Karpas-422 (cell line): ENCODE measurements at places on chromosomes 5 and 9. TPM values are rescaled to one million over a fixed set of nuclear protein-coding genes. Genes with fewer than 3 reads are reported as not detected.

The OR1J2 gene
- not detected in 2 replicates for total RNA-seq

GRCh38 chr5:151026679-151027078 is 6.3 kb downstream of the GPX3 start:
- no peak for DNase-seq

DNA sequence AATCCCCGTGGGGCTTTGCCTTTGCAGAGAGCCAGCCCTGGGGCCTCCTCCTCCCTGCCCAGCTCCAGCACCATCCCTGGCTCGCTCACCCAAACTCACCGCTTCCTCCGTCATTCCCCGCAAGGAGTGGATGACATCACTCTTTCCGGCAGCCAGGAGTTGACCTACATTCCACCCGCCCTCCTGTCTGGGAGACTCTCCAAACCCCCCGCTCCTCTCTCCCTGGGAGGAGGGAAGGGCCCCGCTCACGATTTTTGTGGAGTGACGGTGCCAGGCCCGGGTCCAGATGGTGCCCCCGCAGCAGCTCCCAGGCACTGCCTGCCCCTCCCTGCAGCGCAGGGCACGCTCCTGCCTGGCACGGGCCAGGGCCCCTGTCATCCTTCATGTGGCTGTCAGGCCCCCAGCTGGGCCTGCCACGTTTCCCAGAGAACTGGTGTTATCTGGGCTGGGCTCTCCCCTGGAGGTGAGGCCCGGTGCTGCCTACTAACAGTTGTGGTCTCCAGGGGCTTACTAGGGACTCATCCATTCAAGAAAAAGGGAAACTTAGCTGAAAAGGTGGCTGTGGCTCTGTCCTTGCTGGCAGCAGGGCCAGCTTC is 52.3 kb downstream of the NTNG2 start:
- DNase-seq: no peak

DNA sequence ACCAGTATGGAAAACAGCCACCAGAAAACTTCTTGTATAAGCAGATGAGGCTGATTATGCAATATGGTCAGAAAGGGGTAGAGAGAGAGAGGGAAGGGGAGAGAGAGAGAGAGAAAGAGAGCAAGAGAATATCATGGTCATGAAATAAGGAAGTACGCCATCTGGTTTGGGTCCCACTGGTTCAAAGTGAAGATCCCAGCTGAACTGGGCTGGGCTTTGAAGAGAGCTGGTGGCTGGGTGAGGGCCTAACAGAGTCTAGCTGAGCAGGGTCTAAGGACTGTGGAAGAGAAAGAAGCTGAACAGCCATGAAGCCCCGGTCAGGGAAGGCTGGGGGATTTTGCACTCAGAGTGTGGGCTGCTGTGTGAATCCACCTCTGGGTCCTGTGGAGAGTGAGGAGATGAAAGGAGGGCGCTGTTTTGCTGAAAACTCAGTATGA is 14.6 kb downstream of the TRIM14 start:
- DNase-seq: peak; percentile 89

- peak; percentile 56 for DNase-seq
These were observed 2.8 kb downstream of the TENT4A start for GRCh38 chr5:6715758-6716628.

DNA sequence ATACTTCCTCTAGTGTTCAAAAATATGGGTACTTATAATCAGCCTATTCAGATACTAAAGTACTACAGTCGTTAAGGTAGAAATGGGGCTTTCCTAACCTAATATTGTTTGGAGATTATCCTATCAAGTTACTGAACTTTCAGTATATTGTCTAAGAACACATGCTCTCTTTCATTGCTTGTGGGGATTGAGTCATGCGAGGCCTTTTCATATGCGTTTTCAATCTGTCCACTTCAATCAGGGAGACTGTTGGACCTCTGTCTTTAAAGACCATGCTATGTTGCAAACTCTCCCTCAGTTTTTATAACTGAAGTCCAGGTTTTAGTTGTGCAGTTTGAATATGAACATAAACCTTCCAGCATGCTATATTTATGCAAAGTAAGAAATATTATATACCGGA is 15.0 kb downstream of the PRR16 start:
- no peak for DNase-seq

DNA sequence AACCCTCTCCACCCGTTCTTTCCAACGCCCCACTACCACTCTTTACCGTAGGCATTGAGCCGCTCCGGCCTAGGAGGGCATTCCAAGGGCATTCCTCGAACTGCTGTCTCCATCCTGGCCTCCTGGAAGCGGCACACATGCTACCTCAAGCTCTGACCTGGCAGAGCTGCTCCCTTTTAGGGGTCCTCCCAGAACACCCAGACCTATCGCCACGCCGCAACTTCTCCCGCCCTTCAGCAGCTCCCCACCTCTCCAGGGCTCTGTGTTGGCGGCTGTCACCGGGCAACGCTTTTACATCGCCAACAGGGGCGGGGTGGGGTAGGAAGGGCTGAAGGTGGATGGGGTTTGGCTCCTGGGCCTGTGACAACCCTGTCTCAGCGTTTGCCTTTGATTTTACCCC is 4.6 kb upstream of the MYORG start:
- DNase-seq: peak; percentile 58

GRCh38 chr9:110143485-110143884 is 64.5 kb downstream of the C9orf152 start:
- peak; percentile 83 for DNase-seq

DNA sequence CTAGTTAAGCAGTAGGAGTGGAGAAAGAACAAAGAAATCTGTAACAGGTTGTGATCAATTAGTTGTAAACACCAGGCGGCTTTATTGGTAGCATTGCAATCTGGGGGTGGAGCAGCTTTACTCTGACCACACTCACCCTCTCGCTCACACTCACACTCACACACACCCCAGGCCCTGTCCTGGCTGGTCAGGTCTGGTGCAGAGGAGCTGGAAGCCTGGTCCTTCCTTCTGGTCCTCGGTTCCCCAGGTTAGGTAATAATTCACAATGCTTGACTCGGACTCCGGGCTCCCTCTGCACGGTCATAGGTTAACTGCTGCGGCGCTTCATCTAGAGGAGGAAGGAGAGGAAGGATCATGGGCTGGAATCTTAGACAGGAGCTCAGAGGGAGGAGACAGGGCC is 1.6 kb downstream of the CCL19 start:
- DNase-seq: no peak

- no peak for DNase-seq
These were observed 217.6 kb downstream of the NDUFS4 start for GRCh38 chr5:53777864-53778618.

- no peak for DNase-seq
These were observed 126.9 kb downstream of the RGS3 start for GRCh38 chr9:113590389-113590788.

The FOXD4L3 gene
- total RNA-seq: 0.22 TPM in 1 of 2 replicates, not detected in the other

The RLN2 gene
- not detected in 2 replicates for total RNA-seq

- DNase-seq: no peak
These were observed 400.8 kb upstream of the PIK3R1 start for GRCh38 chr5:67814569-67815311.

The LOX gene
- not detected in 2 replicates for total RNA-seq

DNA sequence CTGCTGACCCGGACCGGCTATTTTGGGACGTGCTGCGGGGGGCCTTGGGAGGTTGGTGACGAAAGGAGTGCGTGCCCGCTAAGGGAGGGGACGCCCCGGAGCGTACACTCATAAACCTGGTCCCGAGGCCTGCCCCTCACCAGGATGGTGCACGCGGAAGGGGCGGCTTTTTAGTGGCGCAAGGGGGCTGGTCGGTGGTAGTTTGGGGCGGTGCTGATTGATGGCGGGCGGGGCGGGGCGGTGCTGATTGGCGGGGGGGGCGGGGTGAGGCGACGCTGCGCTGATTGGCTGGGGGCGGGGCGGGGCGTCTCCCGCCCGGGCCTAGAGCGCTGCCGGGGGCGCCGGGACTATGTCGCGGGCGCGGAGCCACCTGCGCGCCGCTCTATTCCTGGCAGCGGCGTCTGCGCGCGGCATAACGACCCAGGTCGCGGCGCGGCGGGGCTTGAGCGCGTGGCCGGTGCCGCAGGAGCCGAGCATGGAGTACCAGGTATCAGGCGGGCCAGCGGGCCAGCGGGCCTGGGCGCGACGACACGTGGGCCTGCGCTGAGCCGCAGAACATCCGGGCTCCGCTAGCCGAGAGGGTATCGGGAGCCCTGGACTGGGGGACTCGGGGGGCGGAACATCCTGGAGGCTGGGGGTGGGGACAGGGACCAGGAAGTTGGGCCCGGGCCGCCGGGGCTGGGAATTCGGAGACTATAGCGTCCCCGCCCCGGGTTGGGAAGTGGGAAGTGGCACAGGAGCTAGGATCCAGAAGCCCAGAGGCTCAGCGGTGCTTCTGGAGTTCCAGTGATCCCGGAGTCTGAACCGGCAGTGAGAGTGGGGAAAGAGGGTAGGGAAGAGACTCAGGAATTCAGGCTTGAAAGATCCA is at the start of gene FPGS:
Gene FPGS (plus strand): TSS at position 307 of the 868 bp plus-strand sequence. CDS start 43 bp downstream, at position 350.
- peak; percentile 95 for DNase-seq

GRCh38 chr9:105154723-105155191 is 89.7 kb upstream of the SLC44A1 start:
- no peak for DNase-seq

- no peak for DNase-seq
These were observed 309.6 kb upstream of the RFX3 start for GRCh38 chr9:3835393-3835792.

- peak; percentile 56 for DNase-seq
These were observed 14.3 kb upstream of the TIFAB start for GRCh38 chr5:135466178-135467050.

The CSF1R gene
- not detected in 2 replicates for total RNA-seq

- DNase-seq: peak; percentile 87
These were observed 316.6 kb downstream of the AGTPBP1 start for GRCh38 chr9:85425153-85425611.

The CDKN2B gene
- 2.0 and 4.3 TPM in 2 replicates for total RNA-seq

- DNase-seq: no peak
These were observed 59.1 kb upstream of the ENTREP1 start for GRCh38 chr9:69265891-69266290.

DNA sequence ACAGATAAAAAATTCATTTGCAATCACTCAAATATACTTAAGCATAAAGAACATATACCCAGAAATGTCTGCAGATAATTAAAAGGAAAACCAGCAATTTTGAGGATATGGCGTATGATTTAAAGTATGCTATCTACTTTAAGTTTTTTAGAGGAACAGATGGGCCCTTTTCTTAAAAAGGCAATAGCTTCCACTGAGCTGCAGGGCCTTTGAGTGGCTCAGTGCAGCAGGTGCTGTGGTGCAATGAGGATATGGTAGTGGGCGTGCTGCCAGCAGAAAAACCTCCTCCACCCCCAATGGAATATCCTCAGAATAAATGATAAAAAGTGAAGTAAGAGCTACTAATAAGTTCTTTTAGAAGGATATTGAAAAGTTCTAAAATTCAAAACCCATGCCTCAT is 814.5 kb downstream of the MTRR start:
- DNase-seq: no peak

The ACER2 gene
- total RNA-seq: 0.87 and 1.1 TPM in 2 replicates

The ABO gene
- total RNA-seq: not detected in 2 replicates

- DNase-seq: no peak
These were observed 111.5 kb upstream of the ZNF366 start for GRCh38 chr5:72618708-72619107.

GRCh38 chr9:71036501-71036900 is 84.9 kb downstream of the TRPM3 start:
- DNase-seq: no peak

DNA sequence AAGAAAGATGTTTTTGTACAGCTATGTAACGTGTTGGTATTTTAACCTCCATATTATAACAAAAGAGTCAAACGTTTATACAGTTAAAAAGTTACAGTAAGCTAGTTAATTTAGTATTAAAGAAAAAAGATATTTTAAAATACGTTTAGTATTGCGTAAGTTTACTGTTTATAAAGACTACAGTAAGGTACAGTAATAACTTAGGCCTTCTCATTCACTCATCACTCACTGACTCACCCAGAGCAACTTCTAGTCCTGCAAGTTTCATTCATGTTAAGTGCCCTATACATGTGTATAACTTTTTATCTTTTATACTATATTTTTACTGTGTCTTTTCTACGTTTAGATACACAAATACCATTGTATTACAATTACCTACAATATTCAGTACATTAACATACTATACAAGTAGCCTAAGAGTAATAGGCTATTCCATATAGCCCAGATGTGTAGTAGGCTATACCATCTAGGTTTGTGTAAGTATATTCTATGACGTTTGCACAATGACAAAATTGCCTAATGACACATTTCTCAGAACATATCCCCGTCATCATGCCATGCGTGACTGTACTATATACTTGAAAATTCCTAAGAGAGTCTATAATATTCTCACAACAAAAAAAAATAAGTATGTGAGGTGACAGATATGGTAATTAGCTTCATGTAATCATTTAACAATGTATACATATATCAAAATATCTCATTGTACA is 33.8 kb downstream of the ERP44 start:
- no peak for DNase-seq

DNA sequence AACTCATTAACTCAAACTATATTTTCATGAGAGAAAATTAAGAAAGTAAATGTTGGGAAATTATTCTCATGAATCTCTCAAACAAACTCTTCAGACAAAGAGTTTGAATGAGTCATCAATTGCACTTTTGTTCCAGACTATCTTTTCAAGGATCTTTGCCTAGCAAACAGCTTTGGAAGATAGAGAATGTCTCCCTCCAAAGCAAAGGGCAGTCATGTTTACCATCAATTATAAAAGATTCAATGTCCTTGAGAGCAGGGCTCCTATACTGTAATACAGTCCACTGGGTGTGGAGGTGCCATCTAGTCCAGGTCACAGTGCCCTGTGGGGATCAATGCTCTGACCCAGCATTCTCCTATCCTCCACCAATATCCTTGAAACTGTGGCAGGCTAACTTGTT is 1429.3 kb downstream of the EFNA5 start:
- DNase-seq: no peak

- no peak for DNase-seq
These were observed 9.4 kb upstream of the ABO start for GRCh38 chr9:133284362-133284761.

The SH3PXD2B gene
- 0.15 TPM in 1 of 2 replicates, not detected in the other for total RNA-seq

The GDNF gene
- 0.11 TPM in 1 of 2 replicates, not detected in the other for total RNA-seq

The CNTNAP3 gene
- total RNA-seq: not detected in 2 replicates

- DNase-seq: no peak
These were observed 547.1 kb downstream of the CCDC171 start for GRCh38 chr9:16099732-16100536.

DNA sequence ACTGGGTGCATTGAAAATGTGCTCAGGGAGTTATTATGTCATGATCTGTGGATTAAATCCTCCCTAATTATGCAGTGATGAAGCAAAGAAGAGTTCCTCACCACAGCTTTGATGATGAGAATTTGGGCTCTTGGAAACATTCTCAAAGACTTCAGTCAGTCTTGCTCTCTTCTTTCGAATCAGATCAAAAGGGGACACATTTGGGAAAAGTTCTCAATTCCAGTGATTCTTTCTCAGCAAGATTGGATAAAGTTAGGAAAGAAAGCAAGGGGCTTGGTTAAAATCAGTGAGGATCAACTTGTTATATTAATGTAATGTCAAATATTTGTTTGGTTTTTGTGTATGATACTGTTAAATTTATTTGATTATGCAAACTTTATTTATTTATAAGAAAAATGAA is 411.3 kb upstream of the ACTBL2 start:
- DNase-seq: no peak

The CDX1 gene
- not detected in 2 replicates for total RNA-seq

- DNase-seq: no peak
These were observed 24.7 kb upstream of the RXRA start for GRCh38 chr9:134301387-134302129.

The IFNA13 gene
- total RNA-seq: not detected in 2 replicates
